Urinary bladder (tissue), 4 donors: ENCODE measurements at places on chromosomes 2 and 18.

- no peak for DNase-seq
Measured at GRCh38 chr18:48441405-48441881, 32.3 kb upstream of the ZBTB7C start.

DNA sequence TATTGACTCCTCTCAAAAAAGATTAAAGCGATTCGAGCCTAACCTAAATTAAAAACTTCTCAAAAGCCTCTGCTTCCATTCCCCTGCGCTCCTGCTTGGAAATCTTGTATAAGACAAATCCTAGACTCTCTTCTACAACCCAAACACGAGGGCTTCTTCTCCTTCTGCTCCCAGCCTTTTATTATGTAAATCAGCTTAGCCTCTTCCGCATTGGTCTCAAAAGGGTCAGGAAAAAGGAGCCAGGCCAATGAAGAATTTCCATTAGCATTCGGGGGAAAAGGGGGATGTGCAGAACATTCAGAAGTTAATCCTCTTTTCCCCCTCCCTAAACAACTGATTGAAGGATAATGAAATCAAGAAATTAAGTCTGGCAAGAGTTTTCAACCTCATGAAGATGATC, 107.9 kb downstream of the FAM124B start:
- no peak for DNase-seq

DNA sequence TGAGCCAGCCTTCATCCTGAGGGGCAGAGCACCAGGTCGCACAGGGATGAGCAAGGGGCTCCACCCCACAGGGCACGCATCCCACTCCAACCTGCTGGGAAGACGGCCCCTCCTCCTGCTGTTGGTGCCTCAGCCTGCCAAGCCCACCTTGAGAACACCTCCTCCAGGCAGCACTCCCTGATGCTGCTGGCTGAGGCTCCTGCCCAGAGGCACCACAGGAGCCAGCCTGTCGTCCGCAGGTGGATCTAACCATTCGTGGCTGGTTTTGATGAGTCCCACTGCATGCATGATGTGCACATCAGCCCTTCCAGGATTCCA, 58.4 kb downstream of the BIN1 start:
- DNase-seq, result no peak

DNA sequence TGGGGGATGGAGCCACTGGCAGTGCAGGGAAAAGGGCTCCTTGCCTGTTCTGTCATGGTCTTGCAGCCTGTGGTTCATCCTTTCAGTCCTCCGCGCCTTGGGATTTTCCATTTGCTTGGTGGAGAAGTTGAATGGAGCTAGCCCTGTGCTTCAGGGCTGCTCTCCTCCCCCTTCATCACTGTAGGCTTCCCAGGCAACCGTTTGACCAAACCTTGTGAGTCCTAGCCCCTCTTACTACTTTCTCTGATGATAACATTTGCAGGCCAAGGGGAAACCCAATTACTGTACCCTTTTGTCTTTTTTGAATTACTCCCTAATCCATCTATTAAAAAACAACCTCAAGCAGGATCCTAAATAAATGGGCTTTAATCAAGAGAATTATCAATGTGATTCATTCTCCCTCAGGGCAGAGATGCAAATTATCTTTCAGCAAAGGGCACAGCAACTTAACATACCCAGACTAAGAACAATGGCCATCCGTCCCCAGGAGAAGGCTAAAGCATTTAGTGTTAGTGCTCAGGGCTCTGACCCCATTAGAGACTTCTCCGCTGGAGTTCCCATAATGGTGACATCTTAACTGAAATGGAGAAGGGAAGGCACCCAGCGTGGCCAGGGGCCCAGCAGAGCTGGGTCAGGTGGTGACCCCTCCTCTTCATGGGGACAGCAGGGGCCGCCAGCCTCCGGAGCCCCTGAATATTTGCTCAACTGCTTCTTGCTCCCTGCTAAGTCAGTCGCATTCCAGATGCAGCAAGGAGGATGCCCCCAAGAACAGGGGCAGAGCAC, 40.7 kb downstream of the RHOB start:
- DNase-seq, result no peak

GRCh38 chr18:44179693-44180092, 501.0 kb upstream of the SETBP1 start:
- DNase-seq, result no peak

DNA sequence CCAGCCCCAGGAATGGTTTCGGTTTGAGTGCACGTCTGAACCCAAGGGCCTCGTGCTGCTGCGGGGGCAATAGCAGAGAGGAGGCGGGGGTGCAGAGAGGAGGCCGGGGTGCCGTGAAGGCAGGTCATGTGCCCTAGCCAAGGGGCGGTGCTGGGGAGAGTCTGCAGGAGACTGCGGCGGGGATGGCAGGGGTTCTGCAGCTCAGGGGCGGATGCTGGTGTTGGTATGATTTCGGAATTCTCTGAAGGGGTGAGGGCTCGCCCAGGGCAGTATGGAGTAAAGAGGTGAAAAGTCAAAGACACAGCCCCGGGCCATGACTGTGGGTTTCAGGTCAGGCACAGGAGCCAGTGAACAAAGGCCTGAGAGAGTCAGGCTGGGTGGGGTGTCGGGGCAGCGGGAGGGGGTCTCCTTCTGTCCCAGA, 186.5 kb upstream of the HDAC4 start:
- no peak for DNase-seq

DNA sequence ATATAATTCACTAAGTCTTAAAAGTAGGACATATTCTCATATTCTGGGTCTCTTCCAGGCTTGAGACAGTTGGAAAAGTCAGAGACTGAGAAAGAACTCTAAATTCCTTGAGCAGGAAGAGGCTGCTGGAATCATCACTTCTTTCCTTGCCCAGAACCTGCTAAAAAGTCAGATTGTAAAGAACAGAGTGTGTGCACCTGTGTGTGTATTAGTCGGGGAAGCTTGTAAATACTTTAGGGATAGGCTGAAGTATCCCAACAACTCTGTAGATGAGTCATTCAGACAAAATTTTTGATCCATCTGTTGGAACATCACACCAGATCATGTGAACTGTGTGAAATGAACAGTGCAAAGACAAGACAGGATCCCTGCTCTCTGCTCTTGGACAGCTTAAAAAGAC, 16.1 kb downstream of the GAREM1 start:
- DNase-seq, result no peak

DNA sequence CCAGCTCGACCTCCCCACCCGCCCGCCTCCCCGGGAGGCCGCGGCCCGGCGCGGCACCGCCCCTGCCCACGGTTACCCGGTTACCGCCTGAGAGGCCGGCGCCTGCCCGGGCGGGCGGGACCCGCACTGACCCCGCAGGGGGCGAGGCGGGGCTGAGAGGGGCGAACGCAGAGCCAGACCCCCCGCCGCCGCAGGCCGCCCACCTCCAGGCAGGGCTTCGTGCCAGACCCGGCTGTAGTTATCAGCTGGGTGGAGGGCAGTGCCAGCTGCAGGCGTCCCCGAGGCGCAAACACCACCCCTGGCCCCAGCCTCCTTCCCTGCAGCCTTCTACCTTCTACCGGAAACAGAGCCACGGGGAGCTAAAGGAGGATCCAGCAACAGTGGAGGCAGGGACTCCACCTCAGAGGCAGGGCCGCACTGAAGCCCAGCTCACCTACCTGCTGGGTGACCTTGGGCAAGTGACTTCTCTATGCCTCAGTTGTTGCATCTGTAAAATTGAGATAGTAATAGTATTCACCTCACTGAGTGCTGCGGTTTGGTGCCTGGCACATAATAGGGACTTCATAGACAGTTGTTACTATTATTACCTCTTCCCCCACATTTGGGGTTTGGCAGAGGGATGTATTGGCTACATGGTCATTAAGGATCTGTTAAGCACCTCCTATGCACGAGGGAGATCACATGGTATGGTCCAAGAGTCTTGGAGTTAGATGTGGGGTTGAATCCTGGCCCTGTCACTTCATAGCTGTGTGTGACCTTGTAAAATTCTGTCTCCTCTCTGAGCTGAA, 231.6 kb upstream of the SMAD2 start:
- no peak for DNase-seq

DNA sequence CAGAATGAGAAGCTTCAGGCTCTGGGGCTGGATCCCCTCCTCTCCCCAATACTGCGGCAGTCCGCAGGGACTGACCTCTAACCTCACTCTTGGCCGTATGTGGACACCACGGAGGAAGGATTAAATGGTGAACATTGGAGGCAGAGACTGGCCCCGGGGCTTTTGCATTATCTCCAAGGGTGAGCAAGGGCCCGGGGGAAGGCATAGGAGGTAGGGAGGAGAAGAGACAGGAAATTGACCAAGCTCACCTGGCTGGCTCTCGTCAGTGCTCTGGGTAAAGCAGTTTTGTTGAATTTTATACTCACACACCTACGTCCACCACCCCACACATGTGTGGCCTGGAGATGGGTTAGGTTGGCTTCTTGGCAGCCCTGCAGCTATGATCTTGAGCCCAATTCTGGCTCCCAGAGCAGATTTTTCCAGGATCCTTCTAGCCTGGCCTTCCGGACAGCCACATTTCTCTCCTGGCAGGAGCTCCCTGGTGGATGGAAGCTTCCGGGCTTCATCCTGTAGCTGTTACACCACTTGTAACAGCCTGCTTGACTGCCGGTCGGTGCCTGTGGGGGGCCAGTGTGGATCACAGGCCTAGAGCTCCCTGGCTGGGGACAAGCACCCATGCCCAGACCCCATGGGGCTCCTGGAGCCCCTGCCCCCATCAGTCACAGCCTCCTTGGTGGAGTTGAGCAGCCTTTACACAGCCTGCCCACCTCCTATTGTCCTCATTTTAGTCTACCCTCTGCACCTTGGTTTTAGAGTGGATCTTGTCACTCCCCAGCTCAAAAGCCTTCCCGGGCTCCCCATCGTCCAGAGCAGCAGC, 7.6 kb downstream of the ITM2C start:
- no peak for DNase-seq

GRCh38 chr2:143759455-143759854, 630.2 kb downstream of the ARHGAP15 start:
- DNase-seq, result no peak

- no peak for DNase-seq
Measured at GRCh38 chr18:37443325-37444055, 122.1 kb downstream of the CELF4 start.
